ENCODE measurements at places on chromosomes 1 and 21. TPM values are rescaled to one million over a fixed set of nuclear protein-coding genes. Genes with fewer than 3 reads are reported as not detected.

DNA sequence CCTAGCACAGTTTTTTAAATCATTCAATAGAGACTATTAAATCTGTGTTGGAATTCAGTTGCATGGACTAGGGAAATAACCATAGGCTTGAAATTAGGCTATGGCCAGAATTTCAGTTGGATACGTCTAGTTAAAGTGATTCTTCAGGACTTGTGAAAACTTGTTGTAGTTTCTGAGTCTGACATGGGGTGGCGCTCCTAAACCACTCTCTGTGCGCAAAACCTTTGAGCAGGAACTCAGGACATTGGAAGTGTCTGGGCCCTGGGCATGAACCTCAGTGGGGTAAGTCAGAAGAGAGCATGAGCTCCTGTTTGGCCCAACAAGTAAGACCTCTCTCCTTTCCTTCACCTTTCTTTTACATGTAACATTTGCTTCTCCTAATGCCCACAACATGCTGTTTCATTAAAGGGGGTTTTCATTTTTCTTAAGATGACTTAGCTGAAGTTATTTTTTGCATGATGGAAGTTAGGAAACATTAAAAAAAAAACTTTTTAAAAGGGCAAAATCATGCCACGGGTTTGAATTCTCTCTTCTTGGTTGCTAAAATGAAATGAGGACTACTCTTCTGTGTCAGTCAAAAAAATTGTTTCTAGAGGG is 17.1 kb upstream of the CCDC190 start:
- H3K27me3 ChIP-seq: peaks cover 4% of the 10 kb centered on the region
- DNase-seq: no peak
- no peaks in the 10 kb centered on the region for H3K36me3 ChIP-seq
- no peaks in the 10 kb centered on the region for H3K4me1 ChIP-seq

DNA sequence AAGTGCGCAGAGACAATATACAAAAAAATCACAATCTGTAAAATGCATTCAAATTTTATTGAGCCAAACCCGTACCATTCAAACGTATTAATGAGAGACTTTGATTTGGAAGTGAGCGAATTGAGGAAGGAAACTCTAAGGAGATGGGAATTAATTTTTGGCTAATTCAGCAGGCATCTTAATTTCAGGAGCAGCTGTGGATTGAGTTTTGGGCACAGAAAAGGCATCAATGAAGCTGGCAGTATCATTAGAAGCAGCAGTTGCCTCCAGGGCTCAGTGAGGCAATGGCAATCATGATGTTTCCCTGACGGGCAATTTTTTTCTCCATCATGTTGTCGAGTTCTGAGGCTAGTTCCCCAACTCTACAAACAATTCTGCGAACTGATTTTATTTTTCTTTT is 2041.6 kb downstream of the NCAM2 start:
- no peak overlapping the region for H3K4me3 ChIP-seq
- no peaks in the 10 kb centered on the region for H3K27me3 ChIP-seq
- no peak overlapping the region for H3K27ac ChIP-seq
- DNase-seq: no peak
- no peaks in the 10 kb centered on the region for H3K36me3 ChIP-seq
- no peaks in the 10 kb centered on the region for H3K4me1 ChIP-seq

GRCh38 chr1:22339237-22339636 is 112.4 kb upstream of the ZBTB40 start:
- no peaks in the 10 kb centered on the region for H3K36me3 ChIP-seq
- H3K27ac ChIP-seq: no peak overlapping the region
- no peak for DNase-seq
- H3K4me3 ChIP-seq: no peak overlapping the region

GRCh38 chr1:156445789-156446263 is 54.7 kb downstream of the MEF2D start:
- DNase-seq: peak; percentile 73

DNA sequence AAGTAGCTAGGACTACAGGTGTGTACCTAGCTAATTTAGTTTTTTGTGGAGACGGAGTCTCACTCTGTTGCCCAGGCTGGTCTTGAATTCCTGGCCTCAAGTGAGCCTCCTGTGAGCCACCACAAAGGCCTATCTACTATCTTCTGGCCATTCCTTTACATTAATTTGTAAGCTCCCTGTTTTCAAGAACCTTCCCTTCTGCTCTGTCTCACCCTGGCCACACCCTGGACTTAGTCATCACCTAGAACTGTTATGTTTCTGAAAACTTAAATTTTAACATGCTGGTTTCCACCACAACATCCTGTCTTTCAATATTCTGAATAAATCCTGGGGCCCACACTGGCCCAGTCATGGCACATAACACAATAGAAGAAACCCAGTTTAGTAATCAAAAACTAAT is 4.9 kb upstream of the B4GALT3 start:
- H3K4me1 ChIP-seq: peaks cover 83% of the 10 kb centered on the region
- peak overlapping the region; percentile 54 for H3K27ac ChIP-seq
- H3K27me3 ChIP-seq: no peaks in the 10 kb centered on the region
- DNase-seq: peak; percentile 81
- no peak overlapping the region for H3K4me3 ChIP-seq

GRCh38 chr1:200221614-200222282 is 188.1 kb downstream of the ZNF281 start:
- DNase-seq: no peak
- no peaks in the 10 kb centered on the region for H3K27me3 ChIP-seq
- H3K4me3 ChIP-seq: no peak overlapping the region
- H3K27ac ChIP-seq: no peak overlapping the region
- H3K36me3 ChIP-seq: no peaks in the 10 kb centered on the region

DNA sequence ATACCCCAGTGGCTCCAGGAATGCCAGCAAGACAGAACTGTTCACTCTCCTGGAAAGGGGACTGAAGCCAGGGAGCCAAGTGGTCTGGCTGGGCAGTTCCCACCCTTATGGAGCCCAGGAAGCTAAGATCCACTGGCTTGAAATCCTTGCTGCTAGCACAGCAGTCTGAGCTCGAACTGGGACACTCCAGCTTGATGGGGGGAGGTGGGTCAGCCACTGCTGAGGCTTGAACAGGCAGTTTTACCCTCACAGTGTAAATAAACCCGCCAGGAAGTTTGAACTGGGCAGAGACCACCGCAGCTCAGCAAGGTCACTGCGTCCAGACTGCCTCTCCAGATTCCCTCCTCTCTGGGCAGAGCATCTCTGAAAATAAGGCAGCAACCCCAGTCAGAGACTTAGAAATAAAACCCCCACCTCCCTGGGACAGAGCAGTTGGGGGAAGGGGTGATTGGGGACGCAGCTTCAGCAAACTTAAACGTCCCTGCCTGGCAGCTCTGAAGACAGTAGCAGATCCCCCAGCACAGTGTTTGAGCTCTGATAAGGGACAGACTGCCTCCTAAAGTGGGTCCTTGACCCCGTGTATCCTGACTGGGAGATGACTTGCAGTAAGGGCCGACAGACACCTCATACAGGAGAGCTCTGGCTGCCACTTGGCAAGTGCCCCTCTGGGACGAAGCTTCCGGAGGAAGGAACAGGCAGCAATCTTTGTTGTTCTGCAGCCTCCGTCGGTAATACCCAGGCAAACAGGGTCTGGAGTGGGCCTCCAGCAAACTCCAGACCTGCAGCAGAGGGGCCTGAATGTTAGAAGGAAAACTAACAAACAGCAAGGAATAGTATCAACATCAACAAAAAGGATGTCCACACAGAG is 568.4 kb downstream of the PLA2G4A start:
- no peak overlapping the region for H3K4me3 ChIP-seq
- no peaks in the 10 kb centered on the region for H3K36me3 ChIP-seq
- no peak overlapping the region for H3K27ac ChIP-seq
- H3K27me3 ChIP-seq: no peaks in the 10 kb centered on the region
- DNase-seq: no peak

- DNase-seq: no peak
- no peaks in the 10 kb centered on the region for H3K36me3 ChIP-seq
- H3K27me3 ChIP-seq: peaks cover 5% of the 10 kb centered on the region
- H3K4me1 ChIP-seq: no peaks in the 10 kb centered on the region
Observed at GRCh38 chr21:36567216-36567885, 87.4 kb upstream of the CLDN14 start.

DNA sequence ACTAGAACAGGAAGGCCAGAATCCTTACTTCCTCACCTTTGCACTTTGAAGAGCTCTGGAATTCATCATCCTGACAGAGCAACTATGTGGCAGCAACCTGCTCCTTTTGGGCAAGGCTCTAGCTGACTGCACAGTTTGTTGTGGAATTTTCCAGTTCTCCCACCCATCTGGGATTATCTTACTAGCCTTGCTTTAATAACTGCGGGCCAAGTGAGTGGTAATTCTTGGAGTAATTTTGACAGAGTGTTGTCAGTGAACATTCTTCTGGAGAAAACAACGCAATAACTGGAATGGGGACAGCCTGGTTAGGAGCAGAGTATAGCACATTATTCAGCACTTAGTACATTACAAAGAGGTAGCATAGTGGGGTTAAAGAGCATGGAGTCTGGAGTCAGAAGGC is 75.3 kb downstream of the NTMT2 start:
- H3K4me3 ChIP-seq: no peak overlapping the region
- no peak for DNase-seq
- H3K27me3 ChIP-seq: no peaks in the 10 kb centered on the region
- H3K27ac ChIP-seq: no peak overlapping the region
- H3K36me3 ChIP-seq: no peaks in the 10 kb centered on the region
- H3K4me1 ChIP-seq: no peaks in the 10 kb centered on the region

- H3K27me3 ChIP-seq: no peaks in the 10 kb centered on the region
- H3K4me3 ChIP-seq: no peak overlapping the region
- H3K27ac ChIP-seq: no peak overlapping the region
- H3K36me3 ChIP-seq: no peaks in the 10 kb centered on the region
Observed at GRCh38 chr1:239814306-239814881, 277.3 kb upstream of the FMN2 start.

- no peaks in the 10 kb centered on the region for H3K27me3 ChIP-seq
- H3K4me1 ChIP-seq: no peaks in the 10 kb centered on the region
- no peak overlapping the region for H3K4me3 ChIP-seq
- H3K36me3 ChIP-seq: no peaks in the 10 kb centered on the region
- DNase-seq: no peak
- no peak overlapping the region for H3K27ac ChIP-seq
Observed at GRCh38 chr1:90475631-90476030, 241.5 kb downstream of the BARHL2 start.

- H3K36me3 ChIP-seq: no peaks in the 10 kb centered on the region
- H3K27me3 ChIP-seq: no peaks in the 10 kb centered on the region
- H3K4me3 ChIP-seq: no peak overlapping the region
- H3K4me1 ChIP-seq: no peaks in the 10 kb centered on the region
- no peak for DNase-seq
- H3K27ac ChIP-seq: no peak overlapping the region
Observed at GRCh38 chr1:175405766-175406165, 213.2 kb upstream of the KIAA0040 start.

GRCh38 chr1:224815647-224816046 is 113.8 kb upstream of the DNAH14 start:
- no peaks in the 10 kb centered on the region for H3K27me3 ChIP-seq
- DNase-seq: no peak
- H3K27ac ChIP-seq: no peak overlapping the region
- H3K4me1 ChIP-seq: no peaks in the 10 kb centered on the region
- H3K36me3 ChIP-seq: no peaks in the 10 kb centered on the region

DNA sequence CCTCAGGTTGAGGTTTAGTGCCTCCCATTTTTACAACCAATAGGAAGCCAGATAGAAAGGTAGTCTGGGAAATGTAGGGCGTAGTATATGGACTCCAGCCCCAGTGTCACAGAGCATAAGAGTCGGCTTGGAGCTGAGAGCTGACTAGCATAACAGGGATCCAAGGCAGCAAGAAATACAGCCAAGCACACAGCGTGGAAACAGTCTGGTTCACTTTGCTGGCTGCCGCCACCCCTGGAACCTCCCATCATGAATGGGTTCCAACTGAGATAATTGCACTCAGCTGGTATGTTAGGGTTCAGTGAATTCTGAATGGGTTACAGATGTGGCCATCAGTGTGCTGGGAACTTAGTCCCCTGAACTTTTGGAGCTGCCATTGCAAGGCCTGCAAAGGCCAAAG is 76.7 kb upstream of the GPR88 start:
- no peak overlapping the region for H3K27ac ChIP-seq
- DNase-seq: no peak
- H3K4me1 ChIP-seq: peaks cover 53% of the 10 kb centered on the region
- H3K36me3 ChIP-seq: peaks cover 42% of the 10 kb centered on the region
- H3K4me3 ChIP-seq: no peak overlapping the region

DNA sequence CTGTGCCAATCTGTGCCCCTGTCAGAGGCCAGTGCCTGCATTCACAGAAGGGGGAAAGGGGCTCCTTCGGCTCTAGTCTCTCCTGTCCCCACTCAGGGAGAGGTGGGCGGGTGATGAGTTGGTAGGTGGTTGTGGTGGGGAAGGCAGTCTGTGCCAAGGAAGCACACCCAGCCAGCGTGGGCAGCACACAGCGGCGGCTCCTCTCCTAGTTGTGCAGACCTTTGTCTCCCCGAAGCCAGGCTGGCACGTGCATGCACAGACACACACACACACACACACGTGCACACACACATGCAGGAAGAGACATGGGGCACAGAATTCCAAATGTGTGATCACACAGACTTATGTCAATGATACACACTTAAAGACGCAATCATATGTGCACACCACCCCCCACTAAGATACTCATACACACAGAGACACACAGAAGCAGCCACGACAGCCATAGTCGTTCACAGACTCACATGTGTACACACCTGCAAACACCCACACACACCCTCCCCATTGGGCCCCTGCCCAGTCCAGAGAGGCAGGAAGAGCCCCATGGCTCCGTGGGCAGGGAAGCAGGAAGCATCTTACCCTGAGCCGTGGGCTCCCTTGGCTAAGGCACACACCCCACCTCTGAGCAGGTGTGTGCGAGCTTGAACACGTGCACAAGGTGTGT is 16.4 kb downstream of the RIMS3 start:
- H3K27ac ChIP-seq: no peak overlapping the region
- no peak overlapping the region for H3K4me3 ChIP-seq
- H3K27me3 ChIP-seq: peaks cover 5% of the 10 kb centered on the region
- no peak for DNase-seq
- no peaks in the 10 kb centered on the region for H3K4me1 ChIP-seq

GRCh38 chr21:43658088-43658741 is 1.1 kb downstream of the HSF2BP start:
- H3K27ac ChIP-seq: no peak overlapping the region
- peaks cover 33% of the 10 kb centered on the region for H3K4me1 ChIP-seq
- no peak overlapping the region for H3K4me3 ChIP-seq
- H3K27me3 ChIP-seq: no peaks in the 10 kb centered on the region
- peaks cover 12% of the 10 kb centered on the region for H3K36me3 ChIP-seq

DNA sequence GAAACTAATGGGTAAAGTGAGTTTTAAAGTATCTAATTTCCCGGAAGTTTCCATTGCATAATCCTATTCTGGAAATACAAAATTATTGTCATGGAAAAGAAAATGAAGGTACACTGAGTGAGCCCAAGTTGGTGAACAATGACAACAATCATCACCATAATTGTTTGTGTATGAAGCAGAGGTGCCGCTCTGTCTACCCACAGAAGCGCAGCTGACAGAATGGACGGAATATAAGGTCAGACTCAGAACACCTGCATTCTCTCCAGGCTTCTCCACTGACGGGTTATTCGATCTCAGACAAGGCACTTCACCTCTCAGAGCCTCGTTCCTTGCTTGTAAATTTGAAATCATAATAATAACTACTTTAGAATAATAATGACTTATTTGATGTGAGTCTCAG is 99.1 kb upstream of the NGF start:
- no peak overlapping the region for H3K4me3 ChIP-seq
- no peak overlapping the region for H3K27ac ChIP-seq
- H3K36me3 ChIP-seq: no peaks in the 10 kb centered on the region
- H3K27me3 ChIP-seq: no peaks in the 10 kb centered on the region

S100A14 gene
- not detected for total RNA-seq

GORAB gene
- total RNA-seq: 17.0 TPM

ITLN2 gene
- total RNA-seq: not detected

NEXN gene
- 0.67 TPM for total RNA-seq

HEYL gene
- 0.12 TPM for total RNA-seq

LYPD8 gene
- total RNA-seq: not detected

All from CD4-positive, alpha-beta memory T cell (primary cell).